Caudate nucleus (tissue), 63 donors: ENCODE measurements at places on chromosomes 3 and 15.

DNA sequence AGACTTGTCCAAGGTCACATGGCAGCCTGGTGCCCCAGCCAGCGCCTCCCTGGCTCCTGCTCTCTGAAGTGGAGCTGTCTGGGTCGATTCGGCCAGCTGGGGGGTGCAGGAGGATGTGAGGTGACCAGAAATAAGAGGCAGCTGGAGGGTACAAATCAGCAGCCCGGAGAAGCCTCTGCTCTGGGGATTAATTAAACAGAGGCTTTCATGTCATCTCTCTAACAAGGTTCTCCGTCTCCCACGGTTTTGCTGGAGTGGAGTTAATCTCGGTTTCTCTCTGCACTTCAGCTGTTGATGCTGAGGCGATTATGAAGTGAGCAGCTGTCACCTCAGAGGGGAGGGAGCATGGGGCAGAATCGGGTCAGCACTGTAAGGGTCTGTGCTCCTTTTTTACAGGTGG lies 236.8 kb downstream of the TLE3 start:
- DNase-seq = no peak

DNA sequence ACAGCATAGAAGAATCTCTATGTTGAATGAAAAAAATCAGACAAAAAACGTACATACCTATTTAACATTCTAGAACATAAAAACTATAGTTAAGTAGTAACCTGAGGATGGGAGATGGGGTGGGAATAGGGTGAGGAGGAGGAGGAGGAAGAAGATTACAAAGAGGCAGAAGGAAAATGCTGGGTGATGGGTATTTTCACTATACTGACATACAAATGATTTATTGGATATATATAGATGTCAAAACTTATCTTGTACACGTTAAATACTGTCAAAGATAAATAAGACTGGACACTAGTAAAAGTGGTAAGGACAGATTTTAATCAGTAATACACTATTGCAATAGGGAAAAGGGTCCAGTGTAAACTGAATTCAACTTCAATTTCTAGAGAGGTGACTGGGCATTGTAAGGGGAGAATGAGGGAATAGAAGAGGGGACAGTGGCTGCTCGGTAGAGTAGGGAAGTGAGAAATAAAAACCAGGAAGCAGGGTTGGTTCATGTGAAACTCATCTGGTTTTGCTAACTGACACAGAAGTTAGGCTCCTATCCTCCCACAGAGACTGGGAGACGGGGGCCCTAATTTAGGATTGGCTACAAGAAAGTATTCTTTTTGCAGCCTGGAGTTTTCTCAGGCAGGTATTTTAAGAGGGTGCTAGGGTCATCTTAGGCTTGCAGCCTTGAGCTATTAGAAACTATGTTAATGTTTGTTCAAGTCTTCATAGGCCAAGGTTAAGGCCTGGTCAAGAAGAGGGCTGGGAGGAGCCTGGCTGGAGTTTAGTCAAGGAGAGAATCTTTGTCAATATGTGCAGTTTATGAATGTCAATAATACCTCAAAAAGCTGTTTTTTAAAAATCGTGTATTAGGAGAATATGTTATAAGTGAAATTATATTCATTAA lies 15.0 kb upstream of the C15orf61 start:
- no peak for DNase-seq

DNA sequence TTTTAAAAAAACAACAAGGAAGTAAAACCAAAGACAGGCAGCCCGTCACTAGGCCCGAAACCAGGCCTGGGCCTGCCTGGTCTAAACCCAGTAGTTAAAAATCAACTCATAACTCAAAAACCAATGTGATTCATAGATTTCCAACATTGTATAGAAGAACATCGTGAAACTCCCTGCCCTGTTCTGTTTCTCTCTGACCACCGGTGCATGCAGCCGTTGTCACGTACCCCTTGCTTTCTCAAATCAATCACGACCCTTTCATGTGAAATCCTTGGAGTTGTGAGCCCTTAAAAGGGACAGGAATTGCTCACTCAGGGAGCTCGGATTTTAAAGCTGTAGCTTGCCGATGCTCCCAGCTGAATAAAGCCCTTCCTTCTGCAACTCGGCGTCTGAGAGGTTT lies 89.5 kb downstream of the DCLK3 start:
- DNase-seq = no peak

GRCh38 chr3:182935803-182936202 lies 44.5 kb downstream of the DCUN1D1 start:
- no peak for DNase-seq

GRCh38 chr15:42367041-42367440 lies 7.7 kb downstream of the CAPN3 start:
- DNase-seq = no peak

- no peak for DNase-seq
Observed at GRCh38 chr3:183618542-183618941, 16.9 kb upstream of the KLHL24 start.

DNA sequence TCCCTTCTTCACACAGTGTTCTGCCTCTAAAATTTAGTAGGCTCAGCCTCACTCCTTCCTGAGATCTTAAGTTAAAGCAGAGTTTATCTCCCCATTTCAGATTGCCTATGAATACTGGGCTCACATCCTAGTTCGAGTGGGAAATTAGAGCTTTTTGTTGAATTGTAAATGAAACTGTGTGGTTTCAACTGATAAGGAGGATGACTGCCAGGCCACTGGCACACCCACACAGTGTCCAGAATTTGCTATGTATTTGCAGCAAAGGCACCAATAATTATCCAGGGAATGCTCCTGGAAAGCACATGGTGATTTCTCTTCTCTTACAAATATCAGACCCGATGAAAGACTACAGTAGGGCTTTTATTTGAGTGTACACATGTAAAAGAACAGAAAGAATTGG lies 308.1 kb upstream of the COL8A1 start:
- no peak for DNase-seq

DNA sequence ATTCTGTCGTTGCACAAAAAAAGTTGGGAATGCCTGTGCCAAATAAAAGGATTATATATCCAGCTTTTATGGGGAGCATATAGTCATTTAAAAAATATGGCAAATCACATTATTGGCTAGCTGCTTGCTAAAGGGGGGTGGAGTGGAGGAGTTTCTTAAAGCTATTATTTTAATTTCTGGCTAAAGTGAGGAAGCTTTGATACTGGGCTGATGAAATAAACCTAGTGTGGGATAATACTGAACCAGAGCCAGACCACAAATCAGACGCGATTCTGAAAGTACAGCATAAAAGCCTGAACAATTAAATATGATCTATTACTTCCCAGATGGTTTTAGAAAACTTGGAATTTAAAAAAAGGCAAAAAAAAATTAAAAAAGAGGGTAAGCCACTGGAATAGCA lies 14.4 kb downstream of the POLR2M start:
- no peak for DNase-seq

DNA sequence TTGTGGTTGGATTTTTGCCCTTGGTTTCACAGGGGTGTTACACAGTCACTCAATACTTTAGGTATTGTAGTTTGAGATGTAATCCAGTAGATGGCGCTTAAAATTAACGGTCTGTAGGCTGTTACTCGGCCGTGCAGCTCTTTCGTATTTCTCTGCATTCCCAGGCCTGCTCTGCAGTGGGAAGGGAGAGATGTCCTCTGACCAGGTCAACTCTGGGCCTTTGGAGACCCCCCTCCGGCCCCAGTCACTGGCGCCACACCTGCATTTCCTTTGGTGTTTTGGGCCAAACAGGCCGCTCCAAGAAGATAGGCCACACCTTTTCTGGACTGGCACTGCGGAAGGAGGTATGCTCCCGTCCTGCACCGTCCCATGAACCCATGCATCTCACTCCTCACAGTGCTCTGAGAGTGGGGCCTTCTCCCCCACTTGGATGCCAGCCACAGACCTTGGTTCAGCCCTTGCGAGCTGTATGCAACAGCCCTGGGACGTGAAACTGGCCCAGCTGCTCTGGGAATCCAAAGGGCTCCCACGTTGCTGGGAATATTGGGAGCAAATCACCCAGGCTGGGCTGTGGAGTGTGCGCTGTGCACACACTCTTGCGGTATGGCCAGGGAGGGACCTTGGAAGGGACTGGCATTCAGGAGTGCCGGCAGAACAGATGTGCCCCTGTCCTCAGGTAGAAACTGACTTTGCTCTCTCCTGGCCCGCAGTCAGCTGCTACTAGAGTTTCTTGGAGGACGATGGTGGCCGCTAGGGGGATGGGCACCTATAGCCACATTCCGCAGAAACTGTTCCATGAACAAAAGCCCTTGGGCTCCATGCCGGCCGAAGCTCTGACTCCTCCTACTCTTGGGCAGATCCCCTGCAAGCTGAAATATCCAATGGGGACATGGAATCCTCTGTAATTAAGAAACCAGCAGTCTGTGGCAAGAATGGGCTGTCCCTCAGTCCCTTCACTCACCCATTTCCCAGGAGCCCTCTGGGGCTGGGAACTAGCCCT lies 410.5 kb upstream of the CADM2 start:
- no peak for DNase-seq

GRCh38 chr3:72100601-72101187 lies 315.7 kb upstream of the PROK2 start:
- DNase-seq = peak; percentile 69

GRCh38 chr3:105417525-105418289 lies 51.0 kb downstream of the ALCAM start:
- no peak for DNase-seq

- no peak for DNase-seq
Observed at GRCh38 chr15:83504365-83504764, 57.2 kb downstream of the SH3GL3 start.

DNA sequence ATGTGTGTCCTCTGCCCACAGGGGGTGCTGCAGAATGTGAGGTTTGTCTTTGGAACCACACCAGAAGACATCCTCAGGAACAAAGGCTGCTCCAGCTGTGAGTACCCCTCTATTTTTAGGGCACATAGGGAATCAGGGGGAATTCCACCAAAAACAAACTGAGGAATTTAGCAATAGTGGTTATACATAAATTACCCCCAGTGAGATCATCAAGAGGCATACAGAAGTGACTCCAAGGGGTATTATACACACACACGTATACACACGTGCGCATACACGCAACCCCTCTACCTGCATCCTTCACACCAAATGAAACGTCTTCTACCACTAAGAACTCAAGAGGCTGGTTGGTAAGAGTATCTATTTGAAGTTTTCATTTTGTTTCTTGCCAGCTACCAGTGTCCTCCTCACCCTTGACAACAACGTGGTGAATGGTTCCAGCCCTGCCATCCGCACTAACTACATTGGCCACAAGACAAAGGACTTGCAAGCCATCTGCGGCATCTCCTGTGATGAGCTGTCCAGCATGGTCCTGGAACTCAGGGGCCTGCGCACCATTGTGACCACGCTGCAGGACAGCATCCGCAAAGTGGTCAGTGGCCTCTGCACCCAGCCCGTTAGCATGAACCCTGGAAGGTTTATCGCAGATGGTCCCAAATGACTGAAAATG lies 2.9 kb downstream of the THBS1 start:
- DNase-seq = no peak

DNA sequence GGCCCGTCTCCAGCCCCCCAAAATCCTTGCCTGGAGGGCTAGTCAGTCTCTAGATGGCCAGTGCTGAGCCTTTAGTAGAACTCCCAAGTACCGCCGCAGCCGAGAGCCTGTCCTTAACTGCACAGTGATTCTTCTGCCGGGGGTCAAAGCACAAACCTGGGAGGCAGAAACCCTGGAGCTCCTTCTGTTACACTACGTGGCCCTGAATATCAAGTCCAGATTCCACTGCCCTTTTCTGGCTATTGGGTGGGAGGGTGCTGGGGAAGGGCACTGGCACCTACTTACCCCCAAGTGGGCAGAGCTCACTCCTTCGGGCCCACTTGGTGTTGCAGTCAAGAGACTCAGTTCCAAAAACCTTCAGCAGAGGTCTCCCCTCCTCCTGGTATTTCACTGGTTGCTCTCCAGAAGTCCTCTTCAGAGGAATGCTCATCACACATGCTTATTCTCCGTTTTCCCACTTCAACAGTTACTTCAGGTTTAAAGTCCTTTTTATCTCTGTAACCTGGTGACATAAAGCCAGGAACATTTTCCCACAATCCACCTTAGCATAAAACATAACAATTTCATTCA lies 10.8 kb downstream of the PDHB start:
- DNase-seq = no peak

DNA sequence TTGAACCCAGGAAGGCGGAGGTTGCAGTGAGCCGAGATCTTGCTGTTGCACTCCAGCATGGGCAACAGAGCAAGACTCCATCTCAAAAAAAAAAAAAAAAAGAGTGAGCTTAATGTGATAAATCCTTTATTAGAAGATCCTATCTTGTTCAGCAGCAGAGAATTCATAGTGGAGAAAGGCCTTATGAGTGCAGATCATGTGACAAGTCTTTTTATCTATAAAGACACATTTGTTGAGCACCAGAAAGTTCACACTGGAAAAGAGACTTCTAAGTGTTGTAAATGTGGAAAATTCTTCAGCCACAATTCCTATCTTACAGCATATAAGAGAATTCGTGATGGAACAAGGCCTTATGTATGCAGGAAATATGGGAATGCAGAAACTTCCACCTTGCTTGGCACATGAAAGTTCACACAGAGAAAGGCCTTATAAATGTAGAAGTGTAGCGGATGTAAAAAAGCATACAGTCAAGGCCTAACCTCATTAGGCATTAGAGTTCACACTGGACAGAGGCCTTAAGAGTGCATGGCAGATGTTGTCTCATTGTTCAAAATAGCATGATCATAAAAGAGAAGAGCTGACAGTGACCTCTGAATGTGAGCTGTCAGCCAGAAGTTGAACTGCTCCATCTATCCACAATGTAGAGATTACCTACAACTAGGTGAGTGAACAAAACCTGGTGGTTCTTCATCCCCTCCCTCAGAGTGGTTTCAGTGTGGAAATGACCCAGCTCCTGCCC lies 16.7 kb downstream of the ADAM10 start:
- no peak for DNase-seq

GRCh38 chr15:67945951-67946700 lies 106.3 kb upstream of the RNU6-1 start:
- DNase-seq = no peak

GRCh38 chr15:60634815-60635214 lies 155.9 kb upstream of the ICE2 start:
- no peak for DNase-seq

- DNase-seq = no peak
Observed at GRCh38 chr15:81108427-81108826, 25.6 kb upstream of the CFAP161 start.

- DNase-seq = no peak
Observed at GRCh38 chr3:148880681-148881080, 15.6 kb downstream of the CPA3 start.

DNA sequence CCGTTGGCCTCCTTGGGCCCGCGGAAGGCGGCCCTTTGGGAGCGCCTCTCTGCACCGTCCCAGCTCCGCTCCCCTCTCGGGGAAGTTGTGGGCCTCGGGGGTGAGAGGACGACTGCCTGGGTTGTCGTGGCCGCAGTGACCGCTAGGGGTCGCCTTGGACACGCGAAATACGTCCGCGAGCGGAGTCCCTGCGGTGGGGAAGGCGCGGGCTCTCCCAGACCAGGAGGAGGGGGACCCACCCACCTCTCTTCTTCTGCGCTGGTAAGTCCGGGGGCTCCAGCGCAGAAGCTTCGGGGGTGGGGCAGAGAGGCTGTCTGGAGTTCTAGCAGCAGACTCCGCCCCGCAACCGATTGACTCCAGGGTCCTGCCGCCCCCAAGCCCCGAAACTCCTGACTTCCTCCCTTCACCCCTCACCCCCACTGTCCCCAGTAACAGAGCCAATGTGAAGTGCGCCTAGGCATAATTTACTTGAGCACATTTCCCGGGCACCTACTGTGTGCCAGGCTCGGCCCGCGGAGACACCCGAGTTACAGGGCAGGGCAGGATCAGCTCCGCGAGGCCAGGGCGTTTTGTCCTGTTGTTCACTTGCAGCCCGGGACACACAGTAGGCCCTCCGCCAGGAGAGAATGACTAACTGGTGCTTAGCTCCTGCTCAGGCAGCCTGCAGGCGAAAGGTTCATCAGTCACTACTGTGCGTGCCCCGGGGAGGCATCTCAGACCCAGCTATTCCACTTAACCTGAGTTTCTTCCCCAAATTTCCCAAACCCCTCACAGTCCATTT lies 32.8 kb downstream of the DNASE1L3 start:
- DNase-seq = peak; percentile 74
